ENCODE measurements at places on chromosomes 2 and 18. TPM values are rescaled to one million over a fixed set of nuclear protein-coding genes. Genes with fewer than 3 reads are reported as not detected.

The VWC2L gene
- 0.08 TPM for total RNA-seq

GRCh38 chr2:140759426-140760156 lies 1371.2 kb downstream of the LRP1B start:
- no peak for DNase-seq

DNA sequence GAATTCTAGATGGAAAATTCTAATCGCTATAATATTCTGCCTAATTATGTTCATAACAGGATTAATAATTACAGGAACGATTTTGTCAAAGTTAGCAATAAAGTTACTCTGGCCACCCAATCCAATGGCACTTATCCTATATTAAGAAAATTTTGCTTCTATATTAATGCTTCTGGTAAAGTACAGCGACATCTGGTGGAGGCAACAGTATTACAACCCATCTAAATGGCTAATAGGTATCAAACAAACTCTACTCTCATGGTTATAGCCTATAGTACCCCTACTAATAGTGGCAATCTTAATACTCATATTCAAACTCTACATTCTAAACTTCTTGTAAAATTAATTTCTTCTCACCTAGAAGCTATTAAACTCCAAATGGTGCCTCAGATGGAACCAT lies 1084.7 kb upstream of the LRRTM1 start:
- no peak for DNase-seq

GRCh38 chr18:52394602-52395001 lies 54.6 kb downstream of the DCC start:
- no peak for DNase-seq
